ENCODE measurements at places on chromosomes 6 and 20.

- DNase-seq = no peak
Observed at GRCh38 chr6:41942067-41942851, 651 bp upstream of the CCND3 start.

- DNase-seq = no peak
Observed at GRCh38 chr6:85561750-85562357, 31.8 kb downstream of the SNX14 start.

DNA sequence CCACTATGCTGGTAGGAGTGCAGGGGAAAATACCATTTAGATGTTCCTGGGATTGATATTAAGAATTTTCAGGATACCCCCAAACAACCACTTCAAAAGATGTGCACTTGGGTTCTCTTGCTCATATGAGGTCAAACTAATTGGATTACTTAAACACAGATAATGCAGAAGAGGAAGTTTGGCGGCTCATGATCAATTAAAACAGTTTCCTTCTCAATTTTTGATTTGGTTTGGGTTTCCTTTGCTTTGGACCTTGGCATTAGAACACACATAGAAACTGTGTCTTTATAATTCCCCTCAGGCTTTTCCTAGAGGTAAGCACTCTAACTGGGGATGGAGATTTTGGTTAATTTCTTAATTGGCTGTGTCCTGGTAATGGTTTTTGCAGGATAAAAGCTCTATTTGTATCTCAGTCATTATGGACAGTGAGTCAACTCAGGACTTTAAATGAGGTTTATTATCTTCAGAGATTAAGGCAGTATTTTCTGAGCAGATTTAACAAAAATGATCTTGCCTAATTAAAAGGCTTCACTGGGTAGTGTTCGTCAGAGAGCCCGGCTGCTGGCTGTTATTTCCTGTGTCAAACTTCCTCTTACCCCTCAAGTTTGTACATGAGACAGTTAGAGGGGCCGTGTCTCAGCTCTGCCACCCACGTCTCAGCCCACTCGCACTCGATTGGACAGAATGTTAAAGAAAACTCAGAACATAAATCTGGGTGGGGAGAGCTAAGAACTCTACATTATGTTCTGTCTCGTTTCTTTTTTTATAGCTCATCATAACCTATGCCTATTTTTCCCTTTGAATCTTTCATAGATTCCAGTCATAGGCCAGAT, 50.3 kb upstream of the PREP start:
- no peak for DNase-seq

DNA sequence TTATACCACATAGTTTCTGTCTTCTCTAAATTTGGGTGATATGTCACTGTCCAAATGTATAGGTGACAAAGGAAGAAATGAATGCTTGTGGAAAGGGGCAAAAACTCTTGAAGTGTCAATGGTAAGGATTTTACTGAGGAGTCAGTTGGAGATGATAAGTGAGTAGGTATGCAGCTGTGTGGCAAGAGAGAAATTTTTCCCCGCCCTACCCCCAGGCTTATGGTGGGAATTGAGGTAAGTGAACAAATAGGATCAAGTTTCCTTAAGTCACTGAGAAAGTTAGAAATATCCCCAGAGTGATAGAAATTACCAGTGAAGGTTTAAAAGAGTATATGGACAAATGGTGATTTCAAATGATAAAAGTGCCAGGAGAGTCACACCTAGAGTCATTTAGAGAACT, 11.8 kb downstream of the DSE start:
- DNase-seq = no peak

DNA sequence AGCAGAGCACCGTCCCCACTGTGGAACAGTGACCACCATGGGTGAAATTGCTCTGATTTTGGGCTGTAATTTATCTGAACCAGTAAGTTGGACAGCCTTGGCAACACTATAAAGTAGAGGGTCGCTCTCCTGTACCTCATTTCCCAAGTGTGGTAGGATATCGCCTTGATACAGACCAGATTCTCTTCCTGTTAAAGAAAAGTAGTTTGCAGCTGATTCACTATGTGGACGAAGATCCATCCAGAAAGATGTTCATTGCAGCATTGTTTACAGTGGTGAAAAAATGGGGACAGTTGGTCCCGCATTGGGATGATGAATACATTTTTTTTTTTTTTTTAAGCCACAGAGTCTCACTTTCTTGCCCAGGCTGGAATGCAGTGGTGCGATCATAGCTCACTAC, 74.3 kb downstream of the SLX4IP start:
- DNase-seq = no peak

DNA sequence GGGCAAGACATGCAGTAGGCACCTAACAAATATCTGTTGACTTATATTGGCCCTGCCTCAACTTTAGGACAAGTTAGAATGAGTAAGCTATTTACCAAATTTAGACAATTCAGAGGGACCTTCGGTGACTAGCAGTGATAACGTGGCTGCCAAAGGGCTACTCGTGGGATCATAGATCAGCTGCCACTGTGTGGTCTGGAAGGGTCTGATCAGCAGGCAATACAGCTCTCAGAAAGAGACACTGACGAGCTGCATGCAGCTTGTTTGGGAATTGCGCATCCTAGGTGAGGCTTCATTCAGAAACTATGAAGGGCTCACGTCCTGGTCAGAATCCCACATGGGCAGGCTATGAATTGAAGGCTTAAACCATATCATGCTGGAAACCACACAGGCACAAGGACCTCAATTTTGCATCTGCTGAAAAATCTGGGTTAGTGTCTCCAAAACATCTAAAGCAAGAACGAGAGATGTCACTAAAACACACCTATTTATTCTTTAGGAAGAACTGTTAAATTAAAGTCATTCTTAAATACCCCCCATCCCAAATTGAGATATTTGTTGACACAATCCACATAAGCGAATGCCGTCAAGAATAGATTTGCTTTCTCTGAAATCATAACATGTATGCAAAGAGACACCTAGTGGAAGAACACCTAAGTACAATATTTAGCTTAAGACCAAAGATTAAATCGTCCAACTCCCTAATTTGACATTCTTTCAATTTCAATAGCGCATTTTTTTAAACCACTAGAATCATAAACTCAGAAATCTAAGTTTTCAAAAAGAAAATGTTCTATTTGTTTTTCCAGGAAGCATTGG, 79.6 kb downstream of the IPCEF1 start:
- no peak for DNase-seq

GRCh38 chr6:130043344-130043743, 25.0 kb downstream of the L3MBTL3 start:
- no peak for DNase-seq

DNA sequence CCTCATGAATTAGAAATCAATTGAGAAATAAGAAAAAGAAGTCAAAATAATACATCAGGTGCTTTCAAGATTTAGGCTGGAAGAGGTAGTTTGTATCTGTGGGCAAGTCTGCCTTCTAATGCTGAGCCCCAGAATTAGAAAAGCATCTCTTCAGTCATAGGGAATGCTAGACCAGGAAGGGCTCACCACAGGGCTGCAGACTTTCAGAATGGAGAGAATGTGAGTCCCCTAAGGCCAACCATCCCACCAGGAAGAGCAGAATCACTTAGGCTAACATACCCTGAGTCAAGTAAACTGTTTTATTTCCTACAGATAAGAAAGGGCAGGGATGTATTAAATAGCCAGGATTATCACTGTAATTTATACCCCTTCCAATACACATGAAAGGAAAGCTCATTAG, 510.2 kb downstream of the RNF144B start:
- DNase-seq = no peak

- no peak for DNase-seq
Observed at GRCh38 chr20:14219801-14220461, 117.5 kb downstream of the FLRT3 start.

DNA sequence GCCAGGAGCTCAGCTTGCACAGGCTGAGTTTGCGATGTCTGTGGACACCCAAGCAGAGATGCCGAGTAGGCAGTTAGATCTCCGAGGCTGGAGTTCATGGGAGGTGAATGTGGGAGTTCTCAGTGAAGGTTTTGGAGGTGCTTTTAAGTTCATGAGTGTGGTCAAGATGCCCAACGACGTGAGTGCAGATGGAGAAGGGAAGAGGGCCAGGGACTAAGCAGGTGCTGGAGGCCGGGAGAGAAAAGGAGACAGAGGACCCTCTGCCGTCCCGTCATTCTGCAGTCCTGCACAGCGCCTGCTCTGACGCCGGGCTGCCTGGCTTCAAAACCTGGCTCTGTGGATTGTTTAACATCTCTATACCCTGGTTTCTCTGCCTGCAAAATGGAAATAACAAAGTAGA, 15.5 kb downstream of the ITPR3 start:
- no peak for DNase-seq

GRCh38 chr6:157535340-157536222, 154.6 kb downstream of the ZDHHC14 start:
- no peak for DNase-seq

DNA sequence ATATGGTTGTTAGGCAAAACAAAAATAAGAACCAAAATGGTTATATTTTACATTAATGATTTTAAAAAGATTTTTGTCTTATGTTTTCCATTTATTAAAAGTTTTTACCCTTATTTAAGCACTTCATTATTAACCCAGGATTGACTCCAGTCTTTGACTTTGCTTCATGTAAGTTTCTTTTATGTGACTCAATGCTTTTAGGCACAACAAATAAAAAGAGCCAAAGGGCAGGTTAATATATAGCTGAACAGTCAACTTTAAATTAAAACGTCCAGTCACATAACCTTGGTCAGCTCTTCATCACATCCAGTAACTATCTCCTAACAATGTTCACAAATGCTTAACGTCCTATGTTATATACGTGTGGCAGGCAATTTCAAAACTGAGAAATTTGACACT, 32.7 kb downstream of the COL21A1 start:
- no peak for DNase-seq

DNA sequence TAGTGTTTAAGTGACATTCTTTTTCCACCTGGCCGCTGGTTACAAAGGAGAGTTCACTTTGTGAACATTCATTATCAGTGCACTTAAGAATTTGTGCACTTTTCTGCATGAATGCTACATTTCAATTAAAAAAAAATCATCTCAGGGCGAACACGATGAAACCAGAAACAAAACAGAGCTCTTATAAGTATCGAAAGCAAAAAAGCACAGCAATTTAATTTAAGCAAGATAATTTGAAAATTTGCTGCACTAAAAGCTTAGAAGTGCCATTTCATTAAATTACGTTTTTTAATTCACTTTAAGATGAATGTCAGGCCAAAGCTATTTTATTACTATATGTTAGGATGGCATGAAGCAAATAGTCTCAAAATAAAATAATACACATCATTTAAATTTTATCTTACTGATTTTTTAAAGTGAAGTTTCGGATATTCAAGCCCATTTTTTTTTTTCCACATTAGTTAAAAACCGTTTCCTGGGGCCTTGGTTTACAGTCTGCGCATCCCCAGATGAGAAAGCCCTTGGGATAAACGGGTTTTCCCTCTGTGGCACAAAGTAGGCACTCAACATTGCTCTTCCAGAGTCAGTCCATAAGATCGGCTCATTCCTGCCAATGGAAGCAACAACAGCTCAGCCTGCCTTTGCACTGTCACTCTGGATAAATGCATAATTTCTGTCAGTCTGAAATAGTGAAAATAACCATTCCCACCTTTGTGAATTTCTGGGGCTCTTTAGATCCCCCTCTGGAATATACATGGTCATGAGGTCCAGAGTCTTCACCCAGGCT, 80.1 kb downstream of the FYN start:
- no peak for DNase-seq

- DNase-seq = no peak
Observed at GRCh38 chr6:110322151-110322873, 35.8 kb downstream of the METTL24 start.

DNA sequence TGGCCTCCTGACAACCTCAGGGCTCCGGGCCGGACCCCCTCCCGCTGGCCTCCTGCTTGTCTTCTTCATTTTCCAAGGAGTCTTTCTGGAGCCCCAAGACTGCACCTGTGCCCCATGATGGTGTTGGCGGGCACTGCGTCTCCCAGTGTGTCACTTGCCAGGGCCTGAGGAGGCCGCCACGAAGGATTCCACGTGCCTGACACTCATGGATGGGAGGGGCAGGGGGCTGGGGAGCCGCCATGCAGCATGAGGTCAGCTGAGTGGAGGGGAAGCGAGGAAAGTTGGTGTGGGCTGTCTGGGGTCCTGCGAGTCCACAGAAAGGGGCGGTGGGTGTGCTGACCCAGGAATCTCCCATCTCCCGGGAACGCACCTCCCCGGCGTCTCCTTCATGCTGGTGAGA, 165.7 kb downstream of the SMOC2 start:
- no peak for DNase-seq

DNA sequence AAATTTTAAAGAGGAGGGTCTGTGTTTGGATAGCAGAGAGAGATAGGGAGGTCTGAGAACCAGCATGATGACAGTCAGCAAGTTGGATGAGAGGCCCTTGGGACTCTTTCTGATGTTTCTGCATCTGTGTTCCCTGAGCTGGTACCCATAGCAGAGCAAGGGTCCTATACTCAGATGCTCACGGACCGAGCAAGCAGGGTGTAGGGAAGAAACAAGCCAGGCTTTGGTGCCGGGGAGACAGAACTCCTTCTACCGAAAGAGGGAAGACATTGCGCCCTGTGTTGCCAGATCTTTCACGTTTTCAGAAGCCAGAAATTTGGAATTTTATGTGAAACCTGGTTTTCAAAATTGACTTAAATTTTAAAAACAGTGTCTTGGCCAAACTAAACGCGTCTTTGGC, 34.6 kb downstream of the NEDD9 start:
- no peak for DNase-seq

GRCh38 chr6:129842881-129843409, 18.2 kb downstream of the TMEM244 start:
- no peak for DNase-seq

DNA sequence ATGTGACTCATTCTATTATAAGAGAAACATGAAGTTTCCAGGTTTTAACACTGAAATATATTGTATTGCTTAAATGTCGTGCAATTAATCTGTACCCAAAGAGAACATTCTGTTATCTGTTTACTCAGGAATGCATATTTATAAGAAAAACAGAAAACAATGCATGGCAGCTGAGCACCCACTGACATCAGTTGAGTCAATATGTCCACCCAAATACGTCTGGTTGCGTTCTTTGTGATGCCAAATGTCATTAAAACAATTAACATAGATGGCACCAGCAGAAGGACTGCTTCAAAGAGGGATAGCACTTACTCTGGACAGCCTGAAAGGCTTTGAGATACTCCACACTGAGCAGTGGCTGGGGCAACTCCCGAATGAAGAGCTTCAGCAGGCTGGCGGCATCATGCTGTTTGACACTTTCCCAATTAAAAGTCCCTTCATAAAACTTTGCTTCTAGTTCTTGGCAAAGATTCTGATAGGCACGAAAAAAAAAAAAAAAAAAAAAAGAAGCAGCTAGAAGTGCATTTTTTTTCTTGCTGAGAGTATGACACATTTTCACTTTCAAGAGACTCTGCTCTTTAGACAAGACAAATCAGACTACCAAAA, 102.3 kb downstream of the ARHGAP18 start:
- DNase-seq = no peak

GRCh38 chr6:154440422-154441043, 70.0 kb downstream of the CNKSR3 start:
- no peak for DNase-seq

- DNase-seq = no peak
Observed at GRCh38 chr20:47274401-47275108, 81.9 kb downstream of the ZMYND8 start.

- no peak for DNase-seq
Observed at GRCh38 chr20:47862574-47863240, 77.4 kb upstream of the SULF2 start.

- DNase-seq = no peak
Observed at GRCh38 chr6:163501439-163501838, 86.9 kb downstream of the QKI start.
